ENCODE measurements at places on chromosomes 3 and 15. TPM values are rescaled to one million over a fixed set of nuclear protein-coding genes. Genes with fewer than 3 reads are reported as not detected.

DNA sequence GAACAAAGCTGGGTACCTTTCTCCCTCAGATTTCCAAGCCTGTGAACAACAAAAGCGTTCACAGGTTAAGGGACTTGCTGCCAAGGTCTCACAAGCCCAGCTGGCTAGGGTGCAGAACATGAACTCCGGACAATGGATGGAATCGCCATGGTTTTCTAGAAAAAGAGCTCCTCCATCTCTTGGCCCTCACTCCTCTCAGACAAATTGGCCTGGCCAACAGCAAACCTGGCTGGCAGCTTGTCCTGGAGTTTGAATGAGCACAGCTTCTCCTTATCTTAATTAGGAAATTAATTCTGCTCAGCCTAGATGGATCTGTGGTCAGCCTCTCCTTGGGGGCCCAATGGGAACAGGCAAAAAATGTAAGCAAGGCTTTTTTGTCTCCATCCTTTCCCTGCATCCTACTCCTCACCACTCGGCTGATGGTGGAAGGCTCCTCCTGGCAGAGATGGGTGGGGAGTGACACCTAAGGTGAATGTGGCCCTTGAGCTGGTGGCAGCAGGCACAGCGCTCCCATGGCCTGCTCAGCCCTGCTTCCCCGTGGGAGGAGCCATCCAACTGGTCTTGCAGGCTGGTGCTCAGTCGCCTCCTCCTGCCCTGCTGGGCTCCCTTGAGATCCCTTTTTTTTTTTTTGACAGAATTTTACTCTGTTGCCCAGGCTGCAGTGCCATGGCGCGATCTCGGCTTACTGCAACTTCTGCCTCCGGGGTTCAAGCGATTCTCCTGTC, 5.8 kb downstream of the KLHL25 start:
- H3K4me1 ChIP-seq, result peaks cover 31% of the 10 kb centered on the region
- no peaks in the 10 kb centered on the region for H3K36me3 ChIP-seq
- DNase-seq, result no peak

GRCh38 chr3:63051920-63052319, 176.7 kb upstream of the CADPS start:
- H3K27ac ChIP-seq, result no peak overlapping the region
- H3K4me1 ChIP-seq, result peaks cover 1% of the 10 kb centered on the region
- H3K4me3 ChIP-seq, result no peak overlapping the region
- no peaks in the 10 kb centered on the region for H3K27me3 ChIP-seq

DNA sequence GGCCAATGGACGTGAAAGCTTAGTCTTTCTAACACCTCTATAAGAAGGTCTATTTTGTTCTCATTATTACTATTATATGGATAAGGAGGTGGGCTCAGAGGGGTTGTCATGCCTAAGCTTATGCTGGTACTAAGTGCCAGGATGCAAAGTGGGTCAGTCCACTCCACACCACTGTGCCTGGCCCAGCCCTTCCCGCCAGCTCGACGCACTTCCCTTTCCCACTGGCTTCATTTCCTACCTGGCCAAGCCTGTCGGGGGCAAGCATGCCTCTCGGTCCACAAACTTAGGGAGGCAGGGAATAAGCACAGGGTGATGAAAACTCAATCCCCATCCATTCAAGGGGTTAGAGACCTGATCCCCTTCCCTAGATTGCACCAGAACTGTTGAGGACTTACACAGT, 5.9 kb upstream of the SYNM start:
- no peak overlapping the region for H3K4me3 ChIP-seq
- H3K4me1 ChIP-seq, result peaks cover 10% of the 10 kb centered on the region
- peaks cover 79% of the 10 kb centered on the region for H3K27me3 ChIP-seq
- DNase-seq, result no peak
- no peak overlapping the region for H3K27ac ChIP-seq
- H3K36me3 ChIP-seq, result no peaks in the 10 kb centered on the region

Gene IL16
- total RNA-seq, result 0.09 TPM

GRCh38 chr3:48507256-48508061, 3.5 kb upstream of the SHISA5 start:
- H3K4me3 ChIP-seq, result no peak overlapping the region
- no peak overlapping the region for H3K27ac ChIP-seq
- peaks cover 14% of the 10 kb centered on the region for H3K4me1 ChIP-seq
- H3K36me3 ChIP-seq, result no peaks in the 10 kb centered on the region
- DNase-seq, result peak; percentile 85
- H3K27me3 ChIP-seq, result no peaks in the 10 kb centered on the region

DNA sequence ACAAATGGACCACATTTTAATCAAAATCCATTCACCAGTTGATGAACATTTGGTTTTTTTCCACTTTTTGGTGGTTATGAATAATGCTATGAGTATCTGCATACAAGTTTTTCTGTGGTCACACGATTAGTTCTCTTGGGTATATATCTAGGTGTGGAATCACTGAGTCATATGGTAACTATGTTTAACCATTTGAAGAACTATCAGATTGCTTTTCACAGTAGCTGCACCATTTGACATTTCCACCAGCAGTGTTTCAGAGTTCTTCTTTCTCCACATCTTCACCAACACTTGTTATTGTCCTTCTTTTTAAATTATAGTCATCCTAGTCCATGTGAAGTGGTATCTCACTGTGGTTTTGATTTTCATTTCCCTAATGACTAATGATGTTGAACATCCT, 33.3 kb upstream of the ATG7 start:
- H3K4me3 ChIP-seq, result no peak overlapping the region
- no peak overlapping the region for H3K27ac ChIP-seq
- H3K36me3 ChIP-seq, result no peaks in the 10 kb centered on the region
- H3K27me3 ChIP-seq, result no peaks in the 10 kb centered on the region

GRCh38 chr15:96087180-96087884, 243.2 kb upstream of the NR2F2 start:
- H3K4me1 ChIP-seq, result peaks cover 54% of the 10 kb centered on the region
- DNase-seq, result peak; percentile 88
- H3K36me3 ChIP-seq, result no peaks in the 10 kb centered on the region
- H3K27me3 ChIP-seq, result no peaks in the 10 kb centered on the region

Gene GOLGA6D
- total RNA-seq, result not detected

DNA sequence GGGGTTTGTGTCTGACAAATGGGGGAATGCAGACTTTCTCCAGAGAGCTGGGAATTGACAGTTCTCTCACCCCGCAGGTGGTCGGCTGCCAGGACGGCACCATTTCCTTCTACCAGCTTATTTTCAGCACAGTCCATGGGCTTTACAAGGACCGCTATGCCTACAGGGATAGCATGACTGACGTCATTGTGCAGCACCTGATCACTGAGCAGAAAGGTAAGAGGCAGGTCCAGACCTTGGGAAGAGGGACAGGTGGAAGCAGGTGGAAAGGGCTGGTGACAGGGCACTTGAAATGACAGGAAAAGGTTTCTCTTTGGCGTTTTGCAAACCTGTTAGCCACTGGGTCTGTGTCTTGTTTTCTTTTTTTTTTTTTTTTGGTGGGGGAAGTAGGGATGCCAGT, 36.6 kb downstream of the IFT122 start:
- no peaks in the 10 kb centered on the region for H3K36me3 ChIP-seq
- H3K4me3 ChIP-seq, result no peak overlapping the region
- H3K27me3 ChIP-seq, result no peaks in the 10 kb centered on the region

GRCh38 chr3:41277790-41278465, 78.6 kb downstream of the CTNNB1 start:
- H3K4me3 ChIP-seq, result no peak overlapping the region
- H3K27ac ChIP-seq, result no peak overlapping the region
- H3K36me3 ChIP-seq, result no peaks in the 10 kb centered on the region
- peaks cover 13% of the 10 kb centered on the region for H3K4me1 ChIP-seq
- peak; percentile 33 for DNase-seq
- H3K27me3 ChIP-seq, result no peaks in the 10 kb centered on the region

Gene SST
- not detected for total RNA-seq

GRCh38 chr3:156497326-156497725, 57.6 kb downstream of the SSR3 start:
- H3K4me3 ChIP-seq, result no peak overlapping the region
- H3K36me3 ChIP-seq, result no peaks in the 10 kb centered on the region
- no peaks in the 10 kb centered on the region for H3K4me1 ChIP-seq
- no peak for DNase-seq
- H3K27me3 ChIP-seq, result no peaks in the 10 kb centered on the region

GRCh38 chr3:74808506-74809275, 194.2 kb upstream of the CNTN3 start:
- no peaks in the 10 kb centered on the region for H3K4me1 ChIP-seq
- H3K27ac ChIP-seq, result no peak overlapping the region
- H3K27me3 ChIP-seq, result no peaks in the 10 kb centered on the region
- DNase-seq, result no peak
- no peaks in the 10 kb centered on the region for H3K36me3 ChIP-seq
- no peak overlapping the region for H3K4me3 ChIP-seq

Gene CCDC39
- 3.3 TPM for total RNA-seq

GRCh38 chr15:52278636-52279367, 16.8 kb downstream of the MYO5C start:
- DNase-seq, result no peak
- H3K27me3 ChIP-seq, result no peaks in the 10 kb centered on the region
- H3K36me3 ChIP-seq, result no peaks in the 10 kb centered on the region

GRCh38 chr3:126494204-126494969, 18.7 kb upstream of the ZXDC start:
- H3K27ac ChIP-seq, result no peak overlapping the region
- no peaks in the 10 kb centered on the region for H3K36me3 ChIP-seq

Gene USP50
- 0.46 TPM for total RNA-seq

DNA sequence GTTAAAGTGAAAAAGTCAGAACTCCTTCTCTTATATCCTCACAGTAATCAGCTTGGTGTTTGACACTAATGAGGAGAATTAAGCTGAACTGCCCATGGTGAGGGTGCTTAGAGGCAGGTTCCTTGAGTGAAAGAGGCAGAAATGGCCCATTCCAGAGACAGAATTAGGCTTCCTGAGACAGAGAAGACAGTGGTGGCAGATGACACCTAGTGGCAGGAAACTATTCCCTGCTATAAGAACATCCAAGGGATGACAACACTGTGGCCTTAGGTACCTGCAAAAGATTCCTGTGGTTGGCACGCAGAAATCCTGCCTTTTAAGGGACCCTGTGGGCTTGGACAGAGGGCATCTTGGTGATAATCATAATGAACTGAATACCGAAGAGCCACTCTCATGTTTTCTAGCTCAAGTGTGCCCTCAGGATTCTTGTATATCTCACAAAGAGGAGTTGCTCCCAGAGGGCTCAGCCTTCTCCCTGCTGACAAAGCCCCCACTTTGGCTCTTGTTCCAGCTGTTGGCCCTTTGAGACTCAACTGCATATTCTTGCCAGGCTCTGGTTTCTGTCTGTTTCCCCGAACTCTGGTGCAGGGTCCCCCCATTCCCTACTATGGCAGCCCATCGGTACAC, 56.0 kb downstream of the KBTBD12 start:
- H3K4me3 ChIP-seq, result no peak overlapping the region
- peak; percentile 70 for DNase-seq
- peaks cover 75% of the 10 kb centered on the region for H3K27me3 ChIP-seq
- H3K4me1 ChIP-seq, result no peaks in the 10 kb centered on the region
- H3K36me3 ChIP-seq, result no peaks in the 10 kb centered on the region

DNA sequence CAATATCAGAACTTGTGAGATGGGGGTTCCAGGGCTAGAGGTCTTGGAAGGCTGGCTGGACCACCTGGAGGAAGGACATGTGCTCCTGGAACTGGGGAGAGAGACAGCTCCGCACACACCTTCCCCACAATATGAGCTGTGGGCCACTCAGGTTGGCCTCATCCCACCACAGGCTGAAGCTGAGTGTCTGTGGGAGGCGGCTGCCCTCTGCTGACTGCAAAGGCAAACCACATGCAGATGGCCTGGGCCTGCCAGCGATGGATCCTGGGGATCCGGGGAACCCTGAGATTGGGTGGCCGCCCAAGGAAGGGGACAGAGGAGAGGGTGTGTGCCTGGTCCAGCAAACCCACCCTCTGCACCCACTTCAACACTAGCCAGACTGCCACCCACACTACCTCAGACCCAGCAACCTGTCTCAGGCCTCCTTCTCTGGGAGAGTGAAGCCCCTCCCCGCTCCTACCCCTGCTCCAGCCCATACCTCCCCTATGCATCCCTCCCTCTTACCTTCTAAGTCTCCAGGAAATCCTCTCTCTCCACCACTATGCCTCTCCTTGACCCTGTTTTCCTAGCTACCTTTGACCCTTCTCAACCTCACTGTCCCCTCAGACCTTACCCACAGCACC, 44.8 kb downstream of the CYP11A1 start:
- no peak overlapping the region for H3K27ac ChIP-seq
- DNase-seq, result peak; percentile 84
- peaks cover 15% of the 10 kb centered on the region for H3K4me1 ChIP-seq
- no peak overlapping the region for H3K4me3 ChIP-seq
- H3K27me3 ChIP-seq, result no peaks in the 10 kb centered on the region

Gene CAND2
- 2.4 TPM for total RNA-seq

DNA sequence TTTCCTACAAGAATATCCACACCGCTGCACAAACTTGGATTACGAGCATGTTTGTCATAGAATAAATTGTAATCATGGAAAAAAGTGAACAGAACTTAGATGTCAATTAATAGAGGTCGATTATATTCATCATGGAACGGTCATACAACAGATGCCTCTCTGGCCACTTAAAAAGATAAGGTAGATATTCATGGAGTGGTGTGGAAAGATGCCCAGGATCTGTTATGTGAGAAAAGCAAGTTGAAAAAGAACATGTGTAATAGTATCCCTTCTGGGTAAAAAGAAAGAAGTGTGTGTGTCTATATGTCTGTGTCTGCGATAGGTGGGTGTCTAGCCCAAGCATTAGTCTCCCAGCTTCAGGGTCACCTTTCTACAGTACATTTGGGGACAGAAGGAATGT, 113.3 kb downstream of the ANP32A start:
- no peaks in the 10 kb centered on the region for H3K36me3 ChIP-seq
- peaks cover 7% of the 10 kb centered on the region for H3K4me1 ChIP-seq
- DNase-seq, result no peak
- no peaks in the 10 kb centered on the region for H3K27me3 ChIP-seq
- no peak overlapping the region for H3K27ac ChIP-seq

- H3K4me1 ChIP-seq, result no peaks in the 10 kb centered on the region
- no peaks in the 10 kb centered on the region for H3K36me3 ChIP-seq
- H3K4me3 ChIP-seq, result no peak overlapping the region
- H3K27me3 ChIP-seq, result no peaks in the 10 kb centered on the region
These were observed 153.1 kb upstream of the CCDC54 start for GRCh38 chr3:107224026-107224596.

Gene TRIM59
- total RNA-seq, result 120 TPM

Gene HEG1
- 11.4 TPM for total RNA-seq

Gene TGM5
- total RNA-seq, result not detected
